ENCODE measurements at places on chromosomes 3 and 15. TPM values are rescaled to one million over a fixed set of nuclear protein-coding genes. Genes with fewer than 3 reads are reported as not detected.

The SAMD7 gene
- total RNA-seq = not detected

The PIERCE2 gene
- not detected for total RNA-seq

The MYRIP gene
- 0.60 TPM for total RNA-seq

The SLC27A2 gene
- total RNA-seq = 12.3 TPM

The MKRN3 gene
- 5.2 TPM for total RNA-seq

The XCR1 gene
- not detected for total RNA-seq

The TMEM212 gene
- total RNA-seq = not detected

The PIF1 gene
- 8.3 TPM for total RNA-seq

The DNAH12 gene
- 0.11 TPM for total RNA-seq

The KLHL40 gene
- total RNA-seq = not detected

The MCTP2 gene
- total RNA-seq = 5.1 TPM

The NDUFB5 gene
- 154 TPM for total RNA-seq

The GRK7 gene
- not detected for total RNA-seq

The ISY1 gene
- 39.1 TPM for total RNA-seq

The IGDCC3 gene
- total RNA-seq = 51.8 TPM

The MAP1A gene
- 0.06 TPM for total RNA-seq

The CP gene
- 42.6 TPM for total RNA-seq

The BOC gene
- total RNA-seq = not detected

The SLC30A4 gene
- 0.04 TPM for total RNA-seq

The FETUB gene
- total RNA-seq = 2.1 TPM

The STAG1 gene
- 37.8 TPM for total RNA-seq

The CD80 gene
- not detected for total RNA-seq

The TF gene
- 4,983 TPM for total RNA-seq

The ALPK3 gene
- 0.03 TPM for total RNA-seq

The COLQ gene
- not detected for total RNA-seq

The IQCF5 gene
- total RNA-seq = not detected

The TIPIN gene
- 28.6 TPM for total RNA-seq

The GOLGA8H gene
- total RNA-seq = 0.49 TPM

The PP2D1 gene
- not detected for total RNA-seq

The TGM5 gene
- total RNA-seq = 0.22 TPM

The SLC9C1 gene
- not detected for total RNA-seq

The NME9 gene
- not detected for total RNA-seq

The RPL39L gene
- not detected for total RNA-seq

The ANAPC13 gene
- total RNA-seq = 95.1 TPM

All from HepG2 (cell line).